NCI-H69 (cell line): ENCODE measurements at places on chromosomes 1 and 21.

DNA sequence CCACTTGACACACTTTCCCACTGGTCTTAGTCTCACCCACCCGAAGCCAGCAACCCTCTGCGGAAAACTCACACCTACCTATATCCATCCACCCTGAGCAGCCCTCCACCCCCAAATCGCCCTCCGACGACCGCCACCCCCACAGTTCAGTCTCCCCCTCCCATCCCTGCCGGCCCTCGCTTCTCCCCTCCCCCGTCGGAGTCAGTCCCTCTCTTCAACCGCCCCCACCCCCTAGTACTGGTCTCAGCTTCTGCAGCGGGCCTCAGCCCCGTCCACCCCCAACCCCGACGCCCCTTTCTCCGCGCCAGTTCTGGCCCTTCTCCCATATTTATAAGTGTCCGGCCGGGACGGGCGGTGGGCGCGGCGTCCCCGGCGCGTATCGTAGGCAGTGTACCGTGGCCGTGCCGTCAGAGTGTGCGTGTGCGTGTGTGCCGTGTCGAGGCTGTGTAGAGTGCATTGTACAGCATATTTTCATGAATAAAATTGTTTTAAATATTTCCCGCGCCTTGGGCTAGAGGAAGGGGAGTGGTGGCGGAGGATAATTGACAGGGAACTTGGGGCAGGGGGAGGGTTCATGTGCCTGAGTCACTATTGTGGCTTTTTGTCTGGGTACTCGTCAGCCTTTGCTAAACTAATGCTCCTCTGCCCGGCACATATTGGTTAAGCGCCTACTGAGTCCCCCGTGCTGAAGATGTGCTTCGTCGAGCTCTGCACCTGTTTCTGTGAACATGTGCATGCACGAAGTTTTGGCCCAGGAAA, 22.0 kb downstream of the FOXO6 start:
- no peak for DNase-seq

DNA sequence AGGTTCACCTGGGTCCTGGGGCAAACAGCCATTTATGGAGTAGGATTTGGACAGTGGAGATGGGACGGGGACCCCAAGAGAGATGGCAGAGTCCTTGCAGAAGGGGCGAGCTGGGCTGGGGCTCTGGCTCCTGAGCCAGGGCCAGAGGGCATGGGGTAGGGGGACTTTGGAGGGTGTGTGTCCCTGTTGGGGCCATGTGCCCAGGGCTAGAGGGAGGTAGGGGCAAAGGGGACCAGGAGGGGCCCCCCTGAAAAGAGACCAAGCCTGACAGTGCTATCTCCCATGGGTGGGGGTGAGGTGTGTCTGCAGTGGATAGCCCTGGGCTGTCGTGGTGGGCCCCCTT, 92.3 kb downstream of the TRIM11 start:
- no peak for DNase-seq

GRCh38 chr1:159058751-159059150, 17.8 kb downstream of the AIM2 start:
- no peak for DNase-seq

GRCh38 chr1:78607334-78607927, 12.8 kb upstream of the IFI44L start:
- no peak for DNase-seq

DNA sequence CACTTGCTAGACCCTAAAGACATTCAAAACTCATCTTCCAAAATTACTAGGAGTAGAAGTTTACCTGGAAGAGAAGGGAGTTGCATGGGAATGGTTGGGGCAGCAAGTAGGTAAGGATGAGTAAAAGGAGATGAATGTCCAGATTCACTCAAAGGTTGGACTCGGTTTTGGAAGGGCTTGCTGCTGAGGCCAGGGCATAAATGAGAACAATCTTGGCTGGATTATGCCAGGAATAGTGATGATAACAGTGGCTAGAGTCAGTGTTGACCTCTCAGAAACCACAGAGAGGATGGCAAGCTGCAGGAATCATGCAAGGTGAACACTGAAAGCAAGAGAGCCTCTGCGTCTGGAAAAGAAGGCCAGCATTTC, 43.4 kb downstream of the C8A start:
- no peak for DNase-seq

DNA sequence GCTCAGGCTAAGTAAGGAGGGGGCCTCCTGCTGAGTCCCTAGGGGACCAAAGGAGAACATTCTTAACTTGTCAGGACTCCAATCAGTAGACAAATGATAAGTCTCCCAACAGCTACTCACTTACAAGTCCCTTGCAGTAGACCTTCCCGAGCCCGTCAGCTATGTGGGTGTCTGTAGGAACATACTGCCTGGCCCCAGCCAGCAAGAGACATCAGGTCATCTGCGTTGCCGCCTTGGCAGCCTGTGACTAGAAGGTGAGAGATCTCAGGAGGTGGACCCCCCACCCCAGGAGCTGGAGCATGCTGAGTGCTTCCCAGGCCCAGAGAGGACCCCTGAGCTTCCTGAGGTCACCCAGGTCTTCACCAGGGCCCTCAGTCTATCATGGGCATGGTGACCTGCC, 250.5 kb downstream of the C1orf94 start:
- DNase-seq = no peak

DNA sequence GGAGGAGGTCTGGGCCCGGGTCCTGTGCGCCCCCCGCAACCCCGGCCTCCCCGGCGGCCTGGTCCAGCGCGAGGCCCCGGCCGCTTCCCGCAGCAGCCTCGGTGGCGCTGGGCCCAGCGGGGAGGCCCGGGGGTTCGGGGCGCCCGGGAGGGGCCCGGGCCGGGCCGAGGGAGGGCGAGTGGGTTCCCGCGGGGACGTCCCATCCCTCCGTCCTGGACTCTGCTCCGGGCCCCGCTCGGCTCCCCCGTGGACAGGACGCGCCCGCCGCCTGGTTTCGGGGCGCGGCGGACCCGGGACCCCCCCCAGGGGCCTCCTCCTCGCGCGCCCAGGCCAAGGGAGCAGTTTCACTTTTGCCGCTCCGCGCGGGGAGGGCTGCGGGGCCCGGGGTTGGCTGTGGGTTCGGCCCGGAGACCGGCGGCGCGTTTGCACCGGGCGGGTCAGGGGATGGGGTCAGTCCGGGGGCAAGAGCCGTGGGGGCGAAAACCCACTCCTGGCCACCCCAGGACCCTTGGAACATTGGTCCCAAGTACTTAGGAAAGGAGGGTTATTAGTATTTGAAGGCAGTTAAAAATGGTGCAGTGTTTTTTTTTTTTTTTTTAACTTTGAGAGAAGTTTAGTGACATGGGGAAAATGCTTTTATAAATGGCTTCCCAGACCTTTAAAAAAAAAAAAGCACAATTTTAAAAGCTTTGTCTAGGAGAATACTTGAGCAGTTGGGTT, 677 bp downstream of the AGPAT3 start:
- DNase-seq = peak; percentile 75

GRCh38 chr1:29758781-29759499, 522.6 kb downstream of the PTPRU start:
- peak; percentile 80 for DNase-seq

DNA sequence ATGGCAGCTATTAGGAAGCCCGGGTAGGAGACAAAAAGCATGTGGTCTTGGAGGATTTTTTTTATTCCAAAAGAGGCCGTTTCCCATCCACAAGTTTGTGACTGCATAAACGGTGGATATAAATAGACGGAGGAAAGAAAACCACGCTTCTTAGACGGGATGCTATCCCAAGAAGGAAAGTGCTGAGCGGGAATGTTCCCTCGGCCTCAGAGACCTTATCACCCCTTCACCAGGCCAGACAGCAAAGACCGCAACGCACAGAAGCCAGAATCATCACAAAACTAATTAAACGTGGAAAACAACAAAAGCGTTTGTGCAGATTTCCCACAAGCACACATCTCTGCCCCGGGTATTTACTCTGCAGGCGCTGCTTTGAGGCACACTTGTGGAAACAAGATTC, 43.2 kb downstream of the HLCS start:
- no peak for DNase-seq

- no peak for DNase-seq
Measured at GRCh38 chr1:157734321-157734720, 33.8 kb upstream of the FCRL3 start.

- DNase-seq = no peak
Measured at GRCh38 chr1:25042331-25043227, 112.5 kb upstream of the RUNX3 start.

GRCh38 chr1:185566995-185567394, 167.2 kb upstream of the HMCN1 start:
- DNase-seq = no peak
